Retina (tissue), 1 donor: ENCODE measurements at places on chromosomes 5 and 9.

GRCh38 chr9:136721339-136722092 lies 9.1 kb downstream of the DIPK1B start:
- DNase-seq = no peak

- DNase-seq = no peak
Measured at GRCh38 chr5:170537451-170538095, 33.8 kb downstream of the KCNIP1 start.

GRCh38 chr5:1719860-1720259 lies 79.8 kb downstream of the MRPL36 start:
- no peak for DNase-seq

DNA sequence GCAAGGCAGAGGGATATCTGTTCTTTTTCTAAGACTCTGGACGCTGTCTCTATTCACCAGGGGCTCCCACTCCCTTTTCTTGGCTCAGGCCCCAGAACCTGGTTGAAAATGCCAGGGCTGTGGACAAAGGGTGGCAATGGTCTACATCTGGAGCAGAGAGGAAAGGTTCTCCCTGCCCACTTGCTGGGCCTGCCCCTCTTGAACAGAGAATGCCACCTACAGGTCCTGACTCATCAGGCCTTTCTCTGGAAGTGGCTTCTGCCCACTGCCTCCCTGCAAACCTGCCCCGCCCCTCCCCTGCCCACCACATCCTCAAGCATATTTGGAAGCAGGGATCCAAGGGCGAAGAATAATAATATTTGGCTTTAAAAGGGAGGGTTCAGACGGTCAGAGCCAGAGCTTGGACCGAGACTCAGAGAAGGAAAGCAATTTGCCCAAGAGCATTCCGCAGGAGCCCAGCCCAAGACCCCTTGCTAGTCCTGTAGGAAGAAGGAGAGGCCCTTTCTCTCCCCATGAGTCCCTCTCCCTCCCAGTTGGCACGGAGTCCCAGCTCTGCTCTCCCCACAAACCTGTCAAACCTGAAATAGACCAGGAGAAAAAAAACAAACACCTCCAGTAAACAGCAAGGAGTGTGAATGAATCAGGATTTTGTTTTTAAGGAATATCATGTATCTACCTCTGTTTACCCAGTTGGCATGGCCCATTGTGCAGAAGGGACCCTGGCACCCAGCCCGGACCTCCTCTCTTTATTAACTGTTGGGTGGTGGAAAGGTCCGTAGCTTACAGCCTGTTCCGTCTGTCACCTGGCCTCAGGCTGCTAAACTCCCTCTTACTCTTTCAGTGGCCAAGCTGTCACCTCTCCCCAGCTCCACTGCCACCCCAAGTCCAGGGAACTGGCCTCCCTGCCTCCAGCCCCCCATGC lies 37.7 kb upstream of the STXBP1 start:
- no peak for DNase-seq

DNA sequence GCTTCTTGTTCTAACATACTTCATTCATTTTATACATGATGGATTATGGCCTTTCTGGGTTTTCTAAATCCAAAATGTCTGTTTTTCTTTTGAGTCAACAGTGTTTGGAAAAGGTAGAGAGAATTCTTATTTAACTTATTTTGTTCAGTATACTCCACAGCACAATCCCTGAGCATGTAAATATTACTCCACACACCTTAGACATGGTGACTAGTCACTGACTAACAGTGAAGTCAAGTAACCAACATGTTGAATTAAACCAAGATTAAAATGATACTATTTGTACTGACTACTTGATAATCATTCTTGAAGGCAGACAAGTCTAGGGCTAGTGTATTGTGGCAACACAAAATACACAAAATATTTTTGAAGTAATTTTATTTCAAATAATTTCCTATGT lies 55.0 kb downstream of the HAPLN1 start:
- no peak for DNase-seq

DNA sequence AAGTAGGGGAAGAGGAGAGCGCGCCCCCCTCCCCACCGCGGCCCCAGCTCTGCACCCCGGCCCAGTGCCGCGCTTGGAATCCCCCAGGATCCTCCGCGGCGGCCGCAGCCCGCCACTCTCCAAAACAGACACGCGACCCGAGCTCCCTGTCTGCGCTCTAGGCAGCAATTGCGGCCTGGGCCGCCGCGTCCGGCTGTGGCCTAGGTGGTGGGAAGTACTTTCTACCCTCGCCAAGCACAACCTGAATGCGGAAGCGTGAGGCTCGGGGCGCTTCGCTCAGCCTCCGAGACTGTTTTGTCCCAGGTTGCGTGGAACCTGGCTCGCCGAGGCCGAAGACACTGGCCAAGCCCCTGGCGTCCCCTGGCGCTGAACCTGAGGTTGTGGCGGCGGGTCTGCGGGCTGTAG lies 3.3 kb upstream of the FOXB2 start:
- DNase-seq = peak; percentile 72

DNA sequence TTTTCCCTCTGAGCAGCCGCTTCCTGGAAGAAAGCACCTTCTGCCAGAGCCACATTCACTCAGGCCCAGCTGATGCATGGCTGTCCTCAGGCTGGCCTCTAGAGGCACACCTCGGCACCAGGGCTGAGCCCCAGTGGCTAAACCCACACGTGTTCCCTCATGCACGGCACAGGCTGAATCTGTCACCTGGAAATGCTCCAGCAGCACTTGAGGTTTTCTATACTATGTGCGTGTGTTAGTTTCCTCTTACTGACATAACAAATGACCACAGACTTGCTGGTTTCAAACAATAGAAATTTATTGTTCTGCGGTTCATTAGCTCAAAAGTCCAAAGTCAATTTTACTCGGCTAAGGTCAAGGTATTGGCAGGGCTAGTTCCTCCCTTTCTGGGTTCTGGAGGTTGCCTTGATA lies 141.4 kb downstream of the LRRC70 start:
- peak; percentile 15 for DNase-seq

GRCh38 chr9:30771760-30772159 lies 1612.7 kb upstream of the ACO1 start:
- DNase-seq = no peak

DNA sequence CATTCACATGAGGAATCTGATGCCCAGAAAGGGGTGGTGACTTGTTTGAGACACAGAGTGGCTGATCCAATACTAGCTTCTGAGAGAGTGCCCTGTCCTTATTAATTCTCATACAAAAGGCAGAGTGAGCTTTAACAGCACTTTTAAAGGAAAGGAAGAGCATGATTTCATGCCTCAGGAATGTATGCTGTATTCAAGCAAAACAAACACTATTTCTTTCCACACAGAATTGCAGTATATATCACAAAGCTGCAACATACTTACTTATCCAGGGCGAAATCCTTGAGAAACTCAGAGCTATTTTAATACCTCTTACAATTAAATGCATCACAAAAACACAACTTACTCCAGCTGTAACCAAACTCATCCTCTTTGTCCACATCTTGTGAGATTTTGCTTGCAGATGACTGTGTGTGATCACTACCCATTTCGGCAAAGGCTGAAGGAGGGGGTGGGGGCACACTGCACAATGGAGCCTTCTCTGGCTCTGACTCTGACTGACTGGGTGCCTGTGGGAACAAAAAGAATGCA lies 139.8 kb downstream of the MPDZ start:
- peak; percentile 45 for DNase-seq

DNA sequence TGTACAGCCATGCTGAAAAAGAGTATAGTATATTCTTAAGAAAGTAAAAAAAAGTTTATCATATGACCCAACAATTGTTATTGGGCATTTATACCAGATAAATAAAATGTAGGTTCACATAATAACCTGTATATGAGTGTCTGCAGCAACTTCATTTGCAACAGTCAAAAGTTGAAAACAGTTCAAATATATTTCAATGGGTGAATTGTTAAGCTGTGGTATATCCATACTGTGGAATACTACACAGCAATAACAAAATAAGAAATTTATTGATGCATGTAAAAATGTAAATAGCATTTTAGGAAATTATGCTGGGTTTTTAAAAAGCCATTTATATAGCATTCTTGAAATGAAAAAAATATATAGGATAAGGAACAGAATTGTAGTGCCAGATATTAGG lies 1420.1 kb upstream of the ACO1 start:
- no peak for DNase-seq

GRCh38 chr5:17105744-17106418 lies 111.5 kb upstream of the BASP1 start:
- no peak for DNase-seq

- DNase-seq = no peak
Measured at GRCh38 chr5:55608595-55609349, 74.0 kb upstream of the PLPP1 start.
